ENCODE measurements at places on chromosomes 2 and 18.
A peak's percentile ranks its signal among the peaks of the same experiment; 100 is the strongest.

- no peak for DNase-seq
These were observed 251.5 kb downstream of the GPD2 start for GRCh38 chr2:156687715-156688114.

DNA sequence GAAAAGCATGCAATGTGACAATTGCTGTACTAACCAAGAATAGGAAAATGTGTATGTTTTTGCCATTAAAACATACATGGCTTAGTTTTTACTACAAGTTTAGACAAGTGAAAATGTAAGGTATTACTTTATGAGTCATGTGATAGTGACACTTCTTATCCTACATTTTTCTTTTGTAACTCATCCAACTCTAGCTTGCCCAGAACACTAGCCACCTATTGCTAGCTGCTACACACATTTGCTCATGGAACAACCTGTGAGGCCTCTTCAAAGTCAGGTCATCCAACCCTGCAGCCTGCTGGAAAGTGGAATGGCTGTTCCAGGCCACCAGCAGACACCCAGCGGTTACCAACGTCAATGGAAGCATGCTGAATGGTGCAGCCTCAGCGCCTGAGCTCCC lies 1043.9 kb downstream of the TMEM182 start:
- no peak for DNase-seq

GRCh38 chr18:6627645-6628044 lies 101.9 kb upstream of the ARHGAP28 start:
- no peak for DNase-seq

GRCh38 chr2:22879009-22879863 lies 505.7 kb upstream of the KLHL29 start:
- DNase-seq: no peak

DNA sequence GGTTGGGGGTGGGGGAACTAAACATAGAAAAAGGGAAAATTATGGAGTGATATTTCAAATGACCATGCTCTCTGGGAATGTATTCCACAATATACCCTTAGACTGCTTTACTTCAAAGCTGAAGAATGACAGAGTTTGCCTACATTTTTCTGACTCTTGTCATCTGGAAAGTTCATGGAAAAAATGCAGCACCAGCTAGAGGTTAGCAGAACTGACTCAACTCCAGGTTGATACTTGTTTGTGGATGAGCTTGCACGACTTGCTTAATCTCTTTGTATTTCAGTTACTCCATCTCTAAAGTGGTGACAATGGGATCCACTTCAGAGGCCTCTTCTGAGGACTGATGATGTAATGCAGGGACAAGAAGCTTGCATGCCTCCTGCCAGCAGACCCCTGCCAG lies 824.0 kb upstream of the ID2 start:
- no peak for DNase-seq

GRCh38 chr2:70474256-70474848 lies 79.3 kb downstream of the TGFA start:
- DNase-seq: peak; percentile 29

GRCh38 chr18:79343567-79344207 lies 52.0 kb upstream of the NFATC1 start:
- no peak for DNase-seq

DNA sequence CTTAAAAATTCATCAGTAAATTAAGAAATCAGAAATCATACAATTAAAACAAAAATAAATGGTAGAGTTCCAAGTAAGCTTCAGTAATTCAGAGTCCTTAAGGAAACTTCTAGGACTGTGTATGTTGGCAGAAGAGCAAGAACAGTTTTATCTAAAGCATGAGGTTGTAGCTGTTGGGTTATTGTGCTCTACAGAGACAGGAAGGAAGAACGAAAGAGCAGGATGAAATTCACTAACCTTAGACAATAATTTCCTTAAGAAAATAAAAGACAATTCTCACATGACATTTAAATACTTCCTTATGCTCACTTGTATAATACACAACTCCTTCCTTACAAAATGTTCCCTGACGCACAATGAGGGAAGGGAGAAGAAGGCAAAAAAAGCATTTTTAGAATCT lies 133.4 kb downstream of the STK39 start:
- DNase-seq: no peak

DNA sequence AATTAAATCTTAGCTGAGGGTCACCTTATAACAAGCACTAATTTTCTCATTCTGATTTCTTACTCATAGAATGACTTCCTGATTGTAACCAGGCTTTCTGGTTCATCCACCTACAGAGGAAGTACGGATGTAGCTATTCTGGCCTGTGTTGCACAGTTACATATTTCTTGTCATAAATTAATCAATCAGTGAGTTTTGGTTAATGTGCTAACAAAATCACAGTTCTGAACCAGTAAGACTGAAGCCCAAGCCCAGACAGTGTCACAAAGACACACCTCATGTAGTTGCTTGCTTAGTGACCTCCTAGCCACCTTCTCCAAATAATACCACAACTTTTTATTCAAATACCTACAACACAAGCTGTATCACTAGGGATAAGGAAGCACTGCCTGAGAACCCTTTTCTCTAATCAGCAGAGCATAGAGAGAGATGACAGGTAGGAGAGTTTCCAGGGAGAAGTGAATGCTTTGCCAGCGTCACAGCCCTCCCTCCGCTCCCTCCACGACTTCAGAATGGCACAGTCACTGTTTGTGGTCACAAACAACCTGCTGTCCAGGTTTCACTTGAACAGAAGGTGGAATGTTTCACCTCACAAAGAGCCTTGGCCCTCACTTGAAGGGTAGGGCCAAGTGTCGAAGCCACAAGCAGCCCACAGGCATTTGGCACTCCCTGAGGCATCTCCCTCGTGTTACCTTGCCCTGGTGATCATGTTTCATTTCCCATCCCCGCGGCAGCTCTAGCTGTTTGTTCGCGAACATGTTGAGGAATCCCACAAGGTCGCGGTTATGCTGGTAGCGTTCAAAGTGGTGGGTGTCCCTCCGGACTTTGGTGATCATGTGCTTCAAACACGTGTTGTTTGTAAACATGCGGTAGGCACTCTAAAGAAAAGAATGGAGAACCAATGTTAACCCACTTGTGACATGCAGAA lies 120.8 kb upstream of the STK17B start:
- no peak for DNase-seq

GRCh38 chr2:160283675-160284074 lies 83.6 kb upstream of the ITGB6 start:
- no peak for DNase-seq

GRCh38 chr2:73112026-73112912 lies 479 bp downstream of the RAB11FIP5 start:
- DNase-seq: peak; percentile 76

- no peak for DNase-seq
These were observed 5.7 kb downstream of the EHD3 start for GRCh38 chr2:31239593-31240177.

GRCh38 chr2:39871291-39871761 lies 92.3 kb upstream of the THUMPD2 start:
- DNase-seq: no peak

- no peak for DNase-seq
These were observed 82.1 kb downstream of the EIF2AK3 start for GRCh38 chr2:88545118-88545517.

GRCh38 chr2:27379836-27380625 lies 503 bp downstream of the ZNF513 start:
- DNase-seq: peak; percentile 90

GRCh38 chr2:223047260-223047761 lies 4.7 kb upstream of the KCNE4 start:
- DNase-seq: no peak

GRCh38 chr2:103295591-103295990 lies 533.8 kb downstream of the TMEM182 start:
- DNase-seq: no peak

- DNase-seq: no peak
These were observed 21.1 kb downstream of the METTL8 start for GRCh38 chr2:171412571-171413175.

GRCh38 chr2:28293416-28293815 lies 99.2 kb upstream of the FOSL2 start:
- DNase-seq: no peak
